Epithelial cell of proximal tubule (primary cell): ENCODE measurements at places on chromosomes 16 and 17.
A peak's percentile ranks its signal among the peaks of the same experiment; 100 is the strongest.

- DNase-seq = no peak
These were observed 45.8 kb downstream of the STAT3 start for GRCh38 chr17:42342242-42343008.

DNA sequence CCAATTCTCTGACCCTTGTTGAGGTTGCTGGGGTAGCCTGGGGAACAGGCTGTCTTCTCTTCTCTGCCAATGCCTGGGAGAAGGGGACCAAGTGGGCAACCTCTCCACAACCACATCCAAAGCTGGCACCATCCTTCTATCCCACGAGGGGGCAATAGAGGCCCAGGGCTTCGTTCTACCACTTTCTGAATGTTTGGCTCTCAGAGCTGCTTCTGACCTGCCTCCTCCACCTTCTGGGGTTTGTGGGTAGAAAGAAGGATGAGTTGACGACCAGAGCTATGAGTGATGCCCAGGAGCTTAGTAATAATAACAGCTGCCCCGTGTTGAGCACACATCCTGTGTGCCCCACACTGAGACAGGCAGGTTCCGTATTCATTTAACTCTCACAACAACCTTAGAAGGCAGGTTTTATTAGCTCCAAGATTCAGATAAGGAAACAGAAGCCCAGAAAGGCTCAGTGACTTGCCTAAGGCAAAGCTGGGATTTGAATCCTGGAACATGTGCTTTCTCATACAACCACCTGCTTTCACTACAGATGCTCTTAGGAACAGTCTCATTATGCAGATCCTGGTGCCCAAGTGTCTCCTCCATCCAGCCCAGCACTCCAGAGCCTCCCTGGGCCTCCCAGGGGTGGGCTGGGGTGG lies 11.1 kb downstream of the TSPOAP1 start:
- no peak for DNase-seq

DNA sequence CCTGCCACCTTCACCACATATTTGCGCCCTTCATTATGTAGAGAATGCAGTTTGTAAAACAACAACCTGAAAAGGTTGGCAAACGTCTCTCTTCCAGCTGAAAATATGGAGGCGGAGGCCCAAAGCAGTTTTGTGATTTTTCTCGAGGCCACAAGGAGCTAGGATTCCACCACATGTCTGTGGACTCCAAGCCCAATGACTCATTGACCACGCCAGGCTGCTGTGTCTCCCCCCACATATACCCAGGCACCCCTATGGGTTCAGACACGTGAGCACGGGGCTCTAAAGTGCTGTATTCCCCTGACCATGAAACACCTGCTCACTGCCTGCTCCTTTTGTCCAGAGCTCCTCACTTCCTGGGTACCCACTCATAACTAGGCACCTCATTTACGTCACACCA lies 121.4 kb upstream of the CDH5 start:
- no peak for DNase-seq

GRCh38 chr16:60204181-60204580 lies 1470.1 kb upstream of the GOT2 start:
- no peak for DNase-seq

DNA sequence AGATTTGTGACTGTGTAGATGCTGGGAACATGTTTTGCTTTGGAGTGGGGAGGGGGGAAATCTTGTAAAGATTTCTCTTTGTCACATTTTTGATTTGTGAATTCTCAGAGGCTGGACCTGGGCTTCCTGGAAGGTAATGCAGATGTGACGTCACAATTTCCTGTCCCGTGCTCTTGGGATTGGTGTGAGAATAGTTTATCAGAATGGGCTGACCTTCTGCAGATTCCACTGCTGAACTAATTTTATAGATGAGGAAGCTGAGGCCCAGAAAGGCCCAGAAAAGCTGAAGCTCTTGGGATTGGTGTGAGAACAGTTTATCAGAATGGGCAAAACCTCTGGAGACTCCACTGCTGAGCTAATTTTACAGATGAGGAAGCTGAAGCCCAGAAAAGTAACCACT lies 34.0 kb downstream of the HS3ST3B1 start:
- no peak for DNase-seq

- no peak for DNase-seq
These were observed 213.9 kb downstream of the MRTFB start for GRCh38 chr16:14284930-14285512.

DNA sequence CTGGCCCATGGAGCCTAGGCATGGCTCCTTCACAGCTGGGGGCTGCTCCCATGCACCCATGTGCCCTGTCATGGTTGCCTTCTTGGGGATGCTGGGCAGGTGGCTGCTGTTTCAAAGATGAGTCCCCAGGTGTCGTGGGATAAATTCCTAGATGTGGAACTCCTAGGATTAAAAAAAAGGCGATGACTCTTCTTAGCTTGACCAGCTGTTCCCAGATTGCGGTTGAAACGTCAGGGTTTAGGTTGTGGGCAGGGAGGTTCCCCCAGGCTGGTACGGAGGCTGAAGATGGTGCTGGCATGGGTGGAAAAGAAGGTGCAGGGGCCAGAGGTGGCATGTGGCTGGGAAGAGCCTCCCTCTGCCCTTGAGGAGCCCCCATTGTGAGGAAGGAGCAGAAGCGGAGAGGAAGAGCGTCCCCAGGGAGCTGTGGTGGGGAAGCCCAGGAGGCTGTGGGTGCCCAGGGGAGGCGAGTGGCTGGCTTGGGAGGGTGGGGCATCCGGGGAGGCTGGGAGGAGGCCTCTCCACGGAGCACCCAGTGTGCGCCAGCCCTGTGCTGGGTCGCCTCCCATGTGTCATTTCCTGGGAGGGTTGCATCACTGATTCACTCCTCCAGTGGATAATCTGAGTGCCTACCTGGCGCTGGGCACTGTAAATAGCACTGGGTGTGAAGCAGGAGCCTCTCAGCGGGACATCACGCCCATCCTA lies 7.5 kb upstream of the KCNJ12 start:
- DNase-seq = no peak

- DNase-seq = no peak
These were observed 23.0 kb upstream of the TRIM25 start for GRCh38 chr17:56936697-56937322.

DNA sequence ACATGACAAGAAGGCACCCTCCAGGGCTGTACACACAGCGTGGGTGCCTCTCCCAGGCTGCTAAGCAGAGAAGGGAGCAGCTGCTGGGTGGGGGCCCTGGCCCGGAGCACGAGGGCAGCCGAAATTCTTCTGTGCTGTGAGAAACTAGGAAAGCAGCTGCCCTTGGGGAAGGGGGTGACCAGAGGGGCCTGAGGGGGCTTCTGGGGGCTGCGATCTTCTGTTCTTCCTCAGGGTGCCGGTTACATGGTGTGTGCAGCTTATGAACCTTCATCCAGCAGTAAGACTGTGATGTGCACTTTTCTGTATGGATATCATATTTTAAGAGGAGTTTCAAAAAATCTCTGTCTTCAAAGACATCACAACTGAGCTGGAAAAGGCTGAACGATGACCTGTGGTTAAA lies 43.2 kb upstream of the METRNL start:
- DNase-seq = no peak

DNA sequence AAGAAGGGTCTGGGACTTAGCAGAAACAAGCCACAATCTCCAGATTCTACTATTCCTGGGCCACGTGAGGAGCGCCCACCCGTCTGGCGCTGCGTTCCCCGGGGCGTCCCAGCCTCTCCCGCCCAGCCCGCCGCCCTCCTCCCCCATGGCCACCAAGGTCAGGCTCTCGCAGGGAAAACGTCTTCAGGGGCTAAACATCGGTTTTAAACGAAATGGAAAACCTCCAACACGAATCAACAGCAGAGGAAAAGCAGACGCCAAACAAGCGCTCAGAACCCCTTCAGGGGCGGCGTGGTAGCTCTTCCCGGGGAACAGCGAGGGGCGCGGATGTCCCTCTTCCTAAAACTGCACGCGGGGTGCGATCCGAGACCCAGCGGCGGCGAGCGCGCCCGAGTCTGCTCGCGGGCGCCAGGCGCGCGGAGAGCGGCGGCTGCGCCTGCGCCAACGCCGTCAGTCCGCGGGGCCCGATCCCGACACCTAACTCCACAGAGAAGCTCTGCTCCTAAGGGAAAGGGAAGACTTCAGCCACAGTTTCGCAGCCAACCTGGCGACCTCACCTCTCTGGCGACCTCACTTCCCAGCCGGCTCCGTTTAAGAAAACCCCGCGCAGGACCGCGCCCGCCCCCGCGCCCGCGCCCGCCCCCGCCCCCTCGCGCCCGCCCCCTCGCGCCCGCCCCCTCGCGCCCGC lies 505 bp upstream of the COG1 start:
- DNase-seq = no peak

GRCh38 chr17:45383003-45383402 lies 49.7 kb downstream of the ARHGAP27 start:
- no peak for DNase-seq

DNA sequence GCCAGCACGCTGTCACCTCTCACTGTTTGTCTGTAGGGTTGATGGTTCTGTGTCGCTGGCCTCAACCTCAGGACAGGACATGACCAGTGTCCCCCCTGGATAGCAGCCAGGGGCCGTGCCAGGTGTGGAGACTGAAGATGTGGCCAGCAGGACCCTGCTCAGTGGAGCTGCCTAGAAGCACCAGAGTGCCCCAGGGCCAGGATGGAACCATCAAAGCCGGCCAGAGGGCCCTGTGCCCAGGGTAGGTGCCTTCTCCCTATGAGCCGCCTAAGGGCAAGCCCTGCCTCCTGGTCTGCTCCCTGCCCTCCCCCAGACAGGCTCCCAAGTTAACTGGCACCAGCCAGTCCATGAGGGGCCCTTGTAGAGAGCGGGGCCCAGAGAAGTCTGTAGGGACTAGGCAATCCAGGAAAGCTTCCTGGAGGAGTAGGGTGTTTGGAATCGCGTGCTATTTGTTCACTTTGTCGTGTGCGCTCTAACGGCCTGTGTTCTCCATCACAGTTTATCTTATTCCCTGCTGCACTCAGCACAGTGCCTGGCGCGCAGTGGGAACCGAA lies 546 bp upstream of the NDUFB10 start:
- DNase-seq = no peak

GRCh38 chr17:66985338-66986237 lies 21.1 kb downstream of the CACNG4 start:
- no peak for DNase-seq

DNA sequence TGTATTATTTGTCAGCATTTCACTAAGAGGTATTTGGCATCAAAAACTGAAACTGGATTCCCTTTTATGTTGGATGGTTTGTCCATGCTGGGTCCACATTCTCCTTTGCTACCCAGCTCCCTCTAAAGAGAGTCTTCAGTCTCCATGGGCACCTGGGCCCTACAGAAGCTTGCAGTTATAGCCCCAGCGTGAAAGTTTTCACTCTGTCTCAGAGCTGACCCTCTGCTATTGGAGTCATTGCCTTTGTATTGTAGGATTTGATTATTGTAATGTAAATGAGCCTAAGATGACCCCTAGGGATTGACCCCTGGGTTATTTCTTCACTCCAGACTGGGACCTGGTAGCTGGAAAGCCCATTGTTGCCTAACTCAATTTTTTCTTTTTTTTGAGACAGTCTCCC lies 1026.5 kb upstream of the EEF2KMT start:
- no peak for DNase-seq

DNA sequence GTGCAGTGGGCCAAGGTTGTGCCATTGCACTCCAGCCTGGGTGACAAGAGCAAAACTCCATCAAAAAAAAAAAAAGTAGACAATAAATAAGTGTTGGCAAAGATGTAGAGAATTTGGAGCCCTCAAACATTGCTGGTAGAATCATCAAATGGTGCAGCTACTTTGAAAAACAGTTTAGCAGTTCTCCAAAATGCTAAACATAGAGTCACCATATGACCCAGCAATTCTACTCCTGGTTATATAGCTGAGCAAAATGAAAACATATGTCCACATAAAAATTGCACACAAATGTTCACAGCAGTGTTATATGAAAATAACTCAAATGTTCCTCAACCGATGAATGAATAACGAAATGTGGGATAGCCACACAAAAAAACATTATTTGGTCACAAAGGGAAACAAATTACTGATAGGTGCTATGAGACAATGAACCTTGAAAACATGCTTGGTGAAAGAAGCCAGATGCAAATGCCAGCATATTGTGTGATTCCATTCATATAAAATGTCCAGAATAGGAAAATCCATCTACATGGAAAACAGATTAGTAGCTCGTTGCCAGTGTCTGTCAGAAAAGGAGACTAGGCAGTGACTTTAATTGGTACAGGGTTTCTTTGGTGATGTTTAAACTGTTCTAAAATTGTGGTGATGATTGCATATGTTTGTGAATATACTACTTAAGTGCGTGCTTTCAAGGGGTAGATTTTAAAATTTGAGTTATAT lies 12.7 kb upstream of the RABEP1 start:
- no peak for DNase-seq

- DNase-seq = no peak
These were observed 20.7 kb upstream of the C16orf78 start for GRCh38 chr16:49352892-49353291.

- DNase-seq = no peak
These were observed 27.4 kb downstream of the EMP2 start for GRCh38 chr16:10552998-10553491.

GRCh38 chr17:40522250-40522960 lies 21.0 kb upstream of the TNS4 start:
- DNase-seq = no peak

- no peak for DNase-seq
These were observed 26.3 kb downstream of the NLRP1 start for GRCh38 chr17:5557990-5558389.

DNA sequence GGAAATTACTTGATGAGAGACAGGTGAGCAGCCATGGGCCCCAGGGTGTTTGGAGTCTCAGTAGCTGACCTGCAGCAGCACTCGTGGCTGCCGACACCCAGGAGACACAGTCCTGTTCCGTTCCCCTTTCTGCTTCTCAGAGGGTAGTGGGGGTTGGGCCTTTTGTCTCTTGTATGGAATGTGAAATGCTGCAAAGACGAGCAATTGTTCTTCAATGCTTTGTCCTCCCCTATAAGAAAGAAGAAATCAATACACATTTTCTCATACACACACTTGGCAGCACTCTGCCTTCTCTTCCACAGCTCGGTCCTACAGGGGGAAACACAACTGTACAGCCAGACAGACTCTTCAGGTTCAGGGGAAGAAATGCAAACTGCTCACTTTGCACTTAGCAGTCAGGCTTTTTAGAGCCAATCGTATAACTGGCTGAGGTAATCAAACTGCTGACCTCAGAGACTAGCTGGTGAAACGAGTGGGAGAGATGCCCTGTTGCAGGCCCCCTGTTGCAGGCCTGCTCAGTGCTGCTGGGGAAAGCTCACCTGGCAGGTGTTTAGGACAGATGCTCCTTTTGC lies 96.7 kb downstream of the AATF start:
- DNase-seq = no peak

DNA sequence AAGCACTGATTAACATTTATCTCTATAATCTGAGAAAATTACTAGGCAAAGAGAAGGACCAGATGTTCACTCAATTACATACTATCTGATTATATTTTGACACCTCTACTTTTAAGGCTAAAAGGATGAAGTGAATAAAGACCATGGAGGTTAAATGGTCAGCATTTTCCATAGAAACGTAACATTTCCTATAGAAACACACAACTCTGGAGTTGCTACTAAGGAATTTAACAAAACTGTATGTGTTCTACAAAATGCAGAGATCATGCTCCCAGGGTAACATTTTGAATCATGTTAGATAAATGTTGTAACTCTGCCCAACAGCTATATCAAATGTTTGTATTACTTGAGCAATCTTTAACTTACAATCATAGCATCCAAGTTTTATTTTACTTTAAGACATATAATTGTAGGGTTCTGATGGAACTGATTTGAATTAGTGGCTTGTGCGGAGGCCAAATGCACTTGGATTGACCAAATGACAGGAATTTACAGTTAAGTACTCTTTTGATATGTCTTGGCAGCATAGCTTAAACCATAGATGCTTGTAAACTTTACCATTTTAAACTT lies 97.7 kb downstream of the RPGRIP1L start:
- DNase-seq = no peak

GRCh38 chr16:3135126-3135715 lies 392 bp downstream of the ZNF213 start:
- DNase-seq = no peak

- peak; percentile 42 for DNase-seq
These were observed 346 bp upstream of the SLC43A2 start for GRCh38 chr17:1628856-1629503.
